CD4-positive, alpha-beta T cell treated with Interleukin-10 for 1 hour (primary cell): ENCODE measurements at places on chromosomes 3 and 15.
A peak's percentile ranks its signal among the peaks of the same experiment; 100 is the strongest.

DNA sequence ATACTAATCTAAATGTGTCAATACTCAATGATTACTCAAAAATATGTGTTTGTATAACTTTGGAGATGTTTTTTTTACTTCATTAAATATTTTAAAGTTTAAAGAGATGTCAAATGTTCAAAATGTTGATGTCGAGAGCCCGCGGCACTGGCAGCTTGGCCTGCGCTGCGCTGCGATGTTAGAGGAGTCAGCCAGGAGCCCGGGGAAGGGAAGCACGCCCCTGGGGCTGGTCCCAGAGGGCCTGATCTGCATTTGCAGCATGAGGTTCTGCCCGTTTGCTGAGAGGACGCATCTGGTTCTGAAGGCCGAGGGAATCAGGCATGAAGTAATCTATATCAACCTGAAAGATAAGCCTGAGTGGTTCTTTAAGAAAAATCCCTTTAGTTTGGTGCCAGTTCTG, 66.4 kb upstream of the ATP2C1 start:
- DNase-seq: no peak

DNA sequence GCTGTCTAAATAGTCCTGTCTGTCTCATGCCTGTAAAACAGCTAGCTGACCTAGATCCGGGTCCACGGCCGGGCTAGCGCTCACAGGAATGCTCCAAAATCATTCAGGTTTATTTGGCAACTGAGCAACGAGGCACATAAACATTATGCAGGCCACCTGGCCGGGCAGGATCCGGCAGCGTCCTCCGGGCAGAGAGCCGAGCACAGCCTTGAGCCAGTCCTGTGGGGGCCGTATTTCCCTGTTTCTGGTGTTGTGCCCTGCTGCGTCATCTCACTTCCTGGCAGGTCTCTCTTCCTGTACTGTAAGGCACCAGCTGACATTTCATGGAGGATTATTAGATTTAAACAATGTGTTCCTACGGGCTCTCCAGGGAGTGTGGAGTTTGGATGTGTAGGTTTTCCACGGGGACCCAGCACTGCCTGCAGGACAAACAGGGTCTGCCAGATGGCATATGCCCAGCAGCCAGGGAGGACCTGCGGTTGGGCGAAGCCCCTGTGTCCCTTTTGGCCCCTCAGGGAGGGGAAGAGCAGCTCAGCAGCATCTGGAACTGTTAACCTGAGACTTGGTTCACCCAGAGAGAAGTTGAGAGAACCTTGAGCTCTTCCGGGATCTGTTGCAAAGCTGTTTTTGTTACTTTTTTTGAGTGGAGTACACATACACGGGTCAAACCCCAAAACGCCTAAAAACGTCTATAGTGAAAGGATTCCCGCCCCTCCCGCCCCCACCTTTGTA, 16.6 kb upstream of the LRRK1 start:
- DNase-seq: no peak

DNA sequence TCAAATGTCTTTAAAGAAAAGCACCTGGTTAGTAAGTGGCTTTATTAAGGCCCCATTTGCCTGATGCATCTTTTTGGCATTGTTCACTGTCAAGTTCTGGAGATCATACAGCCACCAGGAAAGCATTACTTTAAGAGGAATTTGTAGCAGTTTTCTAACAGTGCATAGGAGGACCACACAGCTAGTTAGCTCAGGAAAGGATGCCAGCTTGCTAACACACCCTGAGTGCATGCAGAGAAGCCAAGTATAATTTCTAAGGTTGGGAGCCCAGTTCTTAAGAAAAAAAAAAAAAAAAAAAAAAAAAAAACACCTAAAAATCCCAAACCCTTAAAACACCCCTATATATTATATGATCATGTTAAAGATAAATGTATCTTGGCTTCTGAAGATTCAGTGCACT, 102.0 kb upstream of the FEZF2 start:
- DNase-seq: no peak

GRCh38 chr3:170477395-170477794, 58.7 kb downstream of the CLDN11 start:
- DNase-seq: no peak

DNA sequence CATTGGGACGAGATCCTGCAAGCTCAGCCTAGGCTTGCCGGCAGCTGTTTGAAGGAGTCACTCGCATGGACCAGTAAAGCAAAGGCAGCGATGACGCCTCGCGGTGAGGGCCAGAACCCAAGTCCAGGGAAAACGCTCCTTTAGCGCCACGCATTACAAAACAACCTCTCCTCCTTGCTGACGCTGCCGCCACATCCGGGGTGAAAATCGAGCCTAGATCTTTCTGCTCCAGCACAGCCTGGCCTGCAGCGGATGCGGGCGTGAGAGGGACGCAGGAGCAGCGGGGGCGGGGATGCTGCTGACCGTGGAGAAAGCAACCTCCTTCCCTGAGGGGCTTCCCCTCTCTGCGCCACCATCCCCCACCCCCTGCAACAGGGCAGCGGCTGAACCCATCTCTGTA, 46.7 kb downstream of the CASR start:
- no peak for DNase-seq

- peak; percentile 83 for DNase-seq
Observed at GRCh38 chr15:85296615-85297402, 83.6 kb upstream of the AKAP13 start.

DNA sequence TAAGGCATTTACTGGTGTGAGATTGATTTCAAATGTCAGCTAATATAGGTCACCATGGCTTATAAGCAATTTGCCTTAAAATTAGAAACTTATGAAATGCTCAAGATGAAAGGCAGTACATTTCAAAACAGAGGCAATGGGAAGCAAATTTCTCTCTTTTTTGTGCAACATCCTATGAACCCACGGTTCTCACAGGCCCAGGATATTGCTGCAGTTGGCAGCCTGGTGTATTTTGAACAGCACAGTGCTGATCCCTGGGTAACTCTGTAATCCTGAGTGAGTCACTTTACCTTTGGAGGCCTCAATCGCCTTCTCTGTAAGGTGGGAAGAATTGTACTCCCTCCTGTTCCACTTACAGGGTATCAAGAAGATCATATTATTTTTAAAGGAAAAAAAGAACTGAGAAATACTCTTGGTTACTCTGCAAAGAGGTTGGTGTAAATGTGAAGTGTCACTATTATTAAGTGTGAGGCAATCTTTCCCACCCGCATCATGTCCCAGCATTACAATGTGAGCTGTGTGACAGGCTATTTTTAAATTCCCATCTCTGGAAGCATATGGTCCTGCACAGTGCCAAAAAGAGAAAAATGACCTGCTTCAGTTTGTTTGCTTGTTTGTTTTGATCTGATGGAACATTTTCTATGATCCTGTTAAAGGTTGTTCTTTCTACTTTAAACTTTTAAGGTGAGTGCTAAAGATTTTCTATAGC, 190.1 kb upstream of the LPP start:
- DNase-seq: no peak

- no peak for DNase-seq
Observed at GRCh38 chr3:64717872-64718613, 30.2 kb upstream of the ADAMTS9 start.

DNA sequence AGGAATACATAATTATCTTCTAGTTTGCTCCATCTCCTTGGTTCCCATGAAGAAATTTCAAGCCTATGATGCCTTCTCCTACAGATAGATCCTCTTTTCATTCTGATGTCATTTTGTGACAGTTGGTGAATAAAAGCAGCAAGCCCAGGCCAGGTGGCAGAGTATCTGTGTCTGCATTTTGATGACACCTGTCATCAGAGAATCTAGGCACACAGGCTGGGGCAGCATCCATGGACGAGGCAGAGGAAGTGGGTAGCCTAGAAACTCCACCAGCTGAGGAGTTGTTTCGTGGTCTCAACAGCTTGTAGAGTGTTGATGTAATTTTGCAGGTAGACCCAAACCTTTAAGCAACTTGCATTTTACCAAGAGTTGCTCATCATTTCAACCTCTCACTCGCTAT, 269.8 kb downstream of the FEZF2 start:
- DNase-seq: no peak

GRCh38 chr3:177378168-177378567, 180.9 kb upstream of the TBL1XR1 start:
- DNase-seq: peak; percentile 45

DNA sequence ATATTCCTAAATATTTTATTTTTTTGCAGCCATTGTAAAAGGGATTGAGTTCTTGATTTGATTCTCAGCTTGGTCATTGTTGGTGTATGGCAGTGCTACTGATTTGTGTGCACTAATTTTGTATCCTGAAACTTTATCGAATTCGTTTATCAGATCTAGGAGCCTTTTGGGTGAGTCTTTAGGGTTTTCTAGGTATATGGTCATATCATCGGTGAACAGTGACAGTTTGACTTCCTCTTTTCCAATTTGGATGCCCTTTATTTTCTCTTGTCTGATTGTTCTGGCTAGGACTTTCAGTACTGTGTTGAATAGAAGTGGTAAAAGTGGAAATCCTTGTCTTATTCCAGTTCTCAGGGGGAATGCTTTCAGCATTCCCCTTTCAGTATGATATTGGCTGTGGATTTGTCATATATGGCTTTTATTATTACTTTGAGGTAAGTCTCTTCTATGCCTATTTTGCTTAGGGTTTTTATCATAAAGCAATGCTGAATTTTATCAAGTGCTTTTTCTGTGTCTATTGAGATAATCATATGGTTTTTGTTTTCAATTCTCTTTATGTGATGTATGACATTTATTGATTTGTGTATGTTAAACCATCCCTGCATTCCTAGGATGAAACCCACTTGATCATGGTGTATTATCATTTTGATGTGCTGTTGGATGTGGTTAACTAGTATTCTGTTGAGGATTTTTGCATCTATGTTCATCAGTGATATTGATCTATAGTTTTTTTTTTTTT, 11.4 kb upstream of the SLC9A9 start:
- no peak for DNase-seq

DNA sequence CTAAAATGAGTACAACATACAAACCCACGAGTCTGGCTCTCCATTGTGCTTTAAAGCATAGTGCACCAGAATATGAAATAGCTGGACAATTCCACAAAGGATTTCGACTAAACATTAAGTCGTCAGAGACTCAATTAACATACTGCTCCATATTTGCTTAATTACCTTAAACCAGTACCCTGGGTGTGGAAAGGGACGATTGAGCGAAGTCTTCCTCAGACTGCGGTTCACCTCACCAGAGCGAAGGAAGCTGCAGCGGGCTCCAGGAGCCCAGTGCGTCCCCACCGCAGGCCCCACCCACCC, 218 bp upstream of the TRPC1 start:
- DNase-seq: no peak

- peak; percentile 5 for DNase-seq
Observed at GRCh38 chr3:7800006-7800780, 701.4 kb upstream of the LMCD1 start.

DNA sequence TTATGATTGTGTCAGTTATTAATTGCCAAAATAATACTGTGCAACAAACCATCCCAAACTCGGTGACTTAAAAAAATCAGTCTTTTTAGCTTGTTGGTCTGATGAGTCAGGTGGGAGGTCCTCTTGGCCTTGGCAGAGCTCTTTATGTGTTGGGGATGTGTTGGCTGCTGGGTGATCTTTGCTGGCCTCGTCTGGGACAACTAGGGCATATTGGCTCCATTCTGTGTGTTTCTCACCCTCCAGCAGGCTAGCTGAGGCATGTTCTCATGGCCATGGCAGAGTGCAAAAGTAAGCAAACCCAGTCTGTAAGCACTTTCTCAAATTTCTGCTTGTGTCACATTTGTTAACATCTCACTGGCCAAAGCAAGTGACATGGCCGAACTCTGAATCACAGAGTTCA, 251.6 kb downstream of the RPLP1 start:
- no peak for DNase-seq

DNA sequence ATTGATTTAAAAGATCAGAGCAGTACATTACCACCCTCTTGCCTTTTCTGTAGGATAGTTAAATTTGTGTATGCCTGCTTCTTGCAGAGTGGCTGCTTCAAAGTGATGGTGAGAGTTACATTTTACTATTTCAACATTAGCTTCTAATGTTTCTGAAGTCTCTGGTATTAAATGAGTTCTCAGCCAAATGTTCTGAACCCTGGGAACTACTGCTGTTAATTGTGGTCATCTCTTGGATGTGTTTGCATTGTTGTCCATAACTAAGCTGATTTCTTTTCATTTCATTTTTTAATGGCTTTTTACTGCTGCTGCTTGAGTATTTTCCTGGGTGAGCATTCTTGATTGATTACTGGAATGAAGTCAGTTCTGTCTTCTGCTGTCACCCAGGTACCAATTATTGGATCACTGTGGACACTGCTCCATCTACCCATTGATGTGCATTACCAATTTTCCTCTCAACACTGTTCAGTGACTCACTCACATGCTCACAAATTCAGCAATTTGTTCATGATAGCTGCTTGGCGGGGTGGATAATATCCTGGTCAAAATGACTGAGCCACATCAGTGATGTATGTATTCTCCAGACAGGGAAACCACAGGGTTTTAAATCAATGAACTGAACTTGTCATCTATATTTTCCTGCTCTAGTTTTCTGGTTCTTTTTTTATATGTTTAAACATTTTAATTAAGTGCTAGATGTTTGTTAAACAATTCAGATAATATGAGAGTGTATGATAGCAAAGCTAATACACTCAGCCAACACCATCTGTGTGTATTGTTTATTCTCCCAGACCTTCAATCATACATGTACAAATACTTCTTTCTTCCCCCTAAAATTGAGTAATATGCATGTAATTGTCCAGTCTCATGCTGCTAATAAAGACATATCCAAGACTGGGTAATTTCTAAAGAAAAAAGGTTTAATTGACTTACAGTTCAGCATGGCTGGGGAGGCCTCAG, 587.6 kb downstream of the RSL24D1 start:
- no peak for DNase-seq

DNA sequence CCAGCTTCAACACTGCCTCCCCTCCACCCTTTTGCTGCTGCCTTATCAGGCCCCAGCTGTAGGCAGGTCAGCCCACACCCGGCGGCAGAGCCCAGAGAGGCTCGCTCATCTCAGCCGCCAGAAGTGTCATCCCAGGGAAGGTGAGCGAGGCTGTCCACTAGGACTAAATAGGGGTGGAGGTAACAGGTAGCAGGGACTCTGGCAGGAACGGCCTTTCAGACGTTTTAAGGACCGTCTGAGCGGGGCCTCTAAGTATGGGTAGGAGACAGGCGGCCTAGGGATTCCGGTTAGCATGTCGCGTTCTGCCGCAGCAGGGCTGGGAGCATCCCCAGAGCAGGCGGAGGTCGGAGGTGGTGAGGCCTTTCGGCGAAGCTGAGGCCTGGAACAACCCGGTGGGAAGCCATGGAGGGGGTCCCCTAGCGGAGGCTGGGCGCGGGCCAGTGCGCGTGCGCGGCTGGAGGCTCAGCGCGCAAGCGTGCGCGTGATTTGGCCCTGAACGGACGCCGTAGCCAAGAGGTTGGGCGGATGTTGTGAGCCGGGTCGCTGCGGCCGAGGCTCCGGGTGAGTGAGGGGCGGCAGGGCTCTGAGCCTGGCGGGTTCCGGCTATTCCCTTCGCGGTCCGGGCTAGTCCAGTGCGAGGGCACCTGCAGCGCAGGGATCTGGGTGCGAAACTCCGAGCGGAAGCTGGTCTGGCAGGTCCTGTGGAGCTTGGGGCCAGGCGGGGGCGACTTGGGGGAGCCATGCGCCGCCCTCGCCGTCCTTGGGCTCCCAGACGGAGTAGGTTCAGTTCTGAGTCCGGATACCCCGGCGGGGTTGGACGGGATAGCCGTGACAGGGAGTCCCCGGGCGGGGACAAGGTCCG, at the start of the genes MST1 and RNF123:
MST1 (minus strand) TSS at position 429 of the 862 bp plus-strand sequence. CDS start 783 bp downstream, outside the sequence.
RNF123 (plus strand) TSS at position 512 of the 862 bp plus-strand sequence. CDS start 1,609 bp downstream, outside the sequence.
- peak; percentile 94 for DNase-seq

GRCh38 chr15:58605931-58606530, 143.5 kb downstream of the ADAM10 start:
- DNase-seq: no peak
